ENCODE measurements at places on chromosomes 12 and 14.

DNA sequence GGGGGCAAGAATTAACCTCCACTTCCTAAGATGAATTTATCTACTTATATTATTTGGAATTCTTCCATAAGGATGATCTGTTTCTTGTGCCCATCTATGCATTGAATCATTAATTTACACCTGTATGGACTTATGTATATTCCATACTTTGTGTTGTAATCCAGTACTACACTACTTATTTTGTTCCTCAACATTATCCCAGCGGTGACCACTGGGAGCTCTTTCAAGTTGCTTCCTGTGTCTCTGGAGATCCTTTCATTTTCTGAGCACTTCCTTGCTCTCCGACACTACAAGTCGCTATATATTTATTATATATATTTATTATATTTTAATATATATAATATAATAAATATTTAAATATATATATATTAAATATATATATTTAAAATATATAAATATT lies 54.9 kb upstream of the SCN8A start:
- no peak for DNase-seq

DNA sequence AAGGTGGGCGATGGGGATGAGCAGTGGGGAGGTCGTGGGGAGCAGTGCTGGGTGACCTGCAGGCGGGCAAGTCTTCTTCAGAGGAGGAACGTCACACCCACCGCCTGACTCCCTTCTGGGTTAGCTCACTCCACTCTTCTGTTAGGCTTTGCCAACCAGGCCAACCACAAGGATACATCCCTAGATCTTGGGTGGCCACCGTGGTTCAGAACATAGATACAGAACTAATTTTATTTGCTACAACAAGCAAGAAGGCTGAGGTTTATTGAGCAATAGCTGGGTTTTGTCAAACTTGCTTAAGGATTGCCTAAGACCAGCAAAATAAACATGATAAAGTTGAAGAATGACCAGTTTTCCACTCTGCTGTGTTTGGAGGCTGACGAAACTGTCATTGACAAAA lies 109.4 kb downstream of the DACT1 start:
- no peak for DNase-seq

GRCh38 chr12:28135801-28136439 lies 54.3 kb upstream of the CCDC91 start:
- DNase-seq, result no peak

DNA sequence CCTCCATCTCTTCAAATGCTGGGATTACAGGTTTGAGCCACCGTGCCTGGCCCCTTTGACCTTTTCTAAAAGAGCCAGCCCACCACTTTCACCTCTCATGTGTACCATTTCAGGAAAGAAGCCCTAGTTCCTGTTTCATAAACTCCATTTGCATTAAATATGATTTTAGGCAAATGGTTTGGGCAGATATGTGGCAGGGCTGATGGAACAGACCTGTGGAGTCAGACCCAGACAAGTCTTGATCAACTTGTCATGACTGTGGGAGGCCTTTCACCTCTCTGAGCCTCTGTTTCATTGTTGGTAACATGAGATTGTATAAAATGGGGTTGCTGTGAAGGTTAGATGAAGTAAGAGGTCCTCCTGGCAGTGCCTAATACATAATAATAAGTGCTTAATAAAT lies 5.2 kb upstream of the MAP3K9 start:
- DNase-seq, result no peak

GRCh38 chr14:64248689-64249088 lies 45.5 kb downstream of the ESR2 start:
- DNase-seq, result no peak

GRCh38 chr12:18643681-18644080 lies 94.1 kb downstream of the PLCZ1 start:
- no peak for DNase-seq

DNA sequence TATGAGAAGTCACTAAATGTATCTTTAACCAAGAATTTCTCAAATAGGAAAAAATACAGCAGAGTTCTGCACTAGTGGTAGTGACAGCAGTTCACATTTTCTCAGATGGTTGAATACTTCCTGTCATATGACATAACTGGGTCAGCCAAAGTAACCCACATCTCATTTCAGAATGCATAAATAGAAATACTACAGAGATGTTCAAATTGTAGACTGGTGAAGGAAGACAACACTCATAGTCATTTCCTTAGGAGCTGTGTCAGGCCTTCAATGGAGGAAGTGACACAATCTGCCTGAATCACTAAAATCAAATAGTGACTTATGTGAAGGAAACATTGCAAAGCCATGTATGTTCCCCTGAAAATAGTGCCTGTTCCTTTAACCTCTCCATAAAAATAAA lies 32.4 kb downstream of the FERMT2 start:
- DNase-seq, result no peak

DNA sequence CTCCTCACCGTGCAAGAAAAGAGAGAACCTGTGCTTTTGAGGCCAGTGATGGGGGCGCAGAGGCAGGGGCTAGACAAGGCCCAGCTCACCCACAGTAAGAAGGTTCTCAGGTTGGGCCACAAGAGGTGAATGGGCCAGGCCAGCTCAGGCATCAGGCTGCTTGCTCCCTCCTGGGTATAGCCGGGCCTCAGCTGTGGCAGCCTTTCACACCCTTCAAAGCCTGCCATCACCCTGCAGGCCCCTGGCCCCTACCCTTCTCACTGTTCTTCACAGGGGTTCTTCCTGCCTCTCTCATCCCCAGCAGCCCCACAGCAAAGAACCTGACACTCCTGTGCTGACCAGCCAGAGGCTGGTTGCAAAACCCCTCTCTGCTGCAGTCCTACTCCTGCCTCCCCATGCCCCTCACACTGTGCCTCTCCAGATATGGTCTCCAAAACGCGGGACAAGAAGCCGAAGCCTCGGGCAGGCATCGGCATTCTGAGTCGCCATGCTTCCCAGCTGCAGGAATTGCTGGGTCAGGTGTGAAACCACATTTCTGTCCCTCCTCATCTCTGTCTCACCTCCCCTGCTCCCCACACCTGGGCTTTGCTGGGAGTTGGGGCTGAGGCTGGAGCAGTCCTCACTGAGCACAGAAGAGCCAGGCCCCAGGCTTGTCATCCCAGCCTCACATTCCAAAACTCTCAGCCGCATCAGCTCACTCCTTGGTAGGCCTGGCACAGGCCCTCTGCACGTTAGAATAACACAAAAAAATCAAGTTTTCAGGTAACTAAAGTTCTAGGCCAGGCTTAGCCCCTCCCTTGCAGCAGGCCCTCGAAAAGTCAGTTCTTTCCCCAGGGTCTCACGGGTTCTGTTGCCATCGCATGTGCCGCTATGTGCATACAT lies 6.9 kb upstream of the FAIM2 start:
- no peak for DNase-seq

DNA sequence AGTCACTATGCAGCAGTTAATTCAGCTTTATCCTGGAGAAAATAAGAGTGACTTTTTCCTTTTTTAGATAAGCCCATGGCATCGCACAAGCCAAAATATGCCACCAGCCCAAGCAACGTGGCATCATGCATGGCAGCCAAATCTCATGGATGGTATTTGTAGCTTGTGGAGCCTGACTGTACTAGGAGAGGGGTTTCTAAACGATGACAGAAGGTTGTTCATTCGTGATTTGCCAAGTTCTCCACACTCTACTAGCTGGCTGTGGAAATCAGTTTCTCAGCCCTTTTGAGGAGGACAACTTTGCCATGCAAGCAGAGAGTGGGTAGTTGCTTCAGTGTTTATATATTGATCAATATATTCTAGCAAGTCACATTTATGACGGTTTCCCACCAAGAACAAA lies 41.4 kb upstream of the ATXN2 start:
- no peak for DNase-seq

DNA sequence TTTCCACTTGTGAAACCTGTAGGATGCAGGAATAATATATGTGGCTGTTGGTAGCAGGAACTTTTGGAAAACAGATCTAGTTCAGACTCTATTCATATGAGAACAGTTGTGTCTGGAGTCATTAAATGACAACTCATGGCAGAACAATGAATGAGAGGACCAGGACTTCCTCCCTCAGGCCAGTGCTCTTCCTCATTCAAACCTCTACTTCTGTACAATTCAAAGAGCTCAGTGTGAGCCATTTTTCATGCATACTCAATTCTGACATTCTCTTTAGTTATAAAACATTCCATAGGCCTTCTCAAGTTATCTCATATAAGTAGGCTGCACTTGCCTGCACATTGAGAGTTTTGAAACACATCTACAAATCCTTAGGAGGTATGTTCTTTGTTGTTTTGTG lies 1526.6 kb upstream of the FLRT2 start:
- DNase-seq, result no peak

DNA sequence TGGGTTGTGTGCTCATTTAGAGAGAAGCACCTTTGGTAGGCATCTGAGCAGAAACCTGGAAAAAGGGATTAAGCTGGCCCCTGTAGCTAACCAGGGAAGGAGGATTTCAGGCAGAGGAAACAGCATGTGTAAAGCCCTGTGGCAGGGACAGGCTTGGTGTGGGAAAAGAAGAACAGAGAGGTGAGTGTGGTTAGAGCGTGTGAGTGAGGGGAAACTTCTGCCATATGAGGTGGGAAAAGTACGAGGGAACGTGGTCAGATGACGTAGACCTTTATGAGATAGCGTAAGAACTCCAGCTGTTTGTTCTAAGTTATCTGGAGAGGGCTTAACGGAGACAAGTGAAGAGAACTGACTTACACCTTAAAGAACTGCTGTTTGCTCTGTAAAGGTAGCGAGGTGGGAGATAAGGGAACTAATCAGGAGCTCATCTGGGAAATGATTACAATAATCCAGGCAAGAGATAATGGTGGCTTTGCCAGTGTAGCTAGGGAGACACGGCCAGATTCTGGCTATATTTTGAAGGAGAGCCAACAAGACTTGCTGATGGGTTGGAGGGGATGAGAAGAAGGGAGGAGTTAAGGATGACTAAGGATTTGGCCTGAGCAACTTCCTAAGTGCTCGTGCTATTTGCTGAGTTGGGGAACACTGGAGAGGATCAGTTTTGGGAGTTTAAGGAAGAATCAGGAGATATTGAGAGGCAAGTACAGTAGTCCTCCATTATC lies 234.0 kb downstream of the ETNK1 start:
- DNase-seq, result no peak

DNA sequence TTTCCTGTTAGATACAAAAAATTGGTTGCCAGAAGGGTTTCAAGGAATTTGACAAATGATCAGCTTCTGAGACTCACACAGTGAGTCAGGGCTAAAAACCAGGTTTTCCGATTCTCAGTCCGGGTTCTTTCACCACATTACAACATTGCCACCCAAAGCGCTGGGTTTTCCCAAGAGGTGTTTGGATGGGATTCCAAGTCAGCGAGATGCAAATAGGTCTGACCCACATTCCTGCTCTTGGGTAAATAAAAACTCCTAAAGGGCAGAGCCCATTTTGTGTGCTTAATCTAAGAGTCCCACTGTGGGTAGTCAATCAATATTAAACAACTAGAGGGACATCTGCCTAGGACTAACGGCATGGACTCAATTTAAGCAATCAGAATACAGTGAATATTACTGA lies 5.4 kb upstream of the RIC8B start:
- DNase-seq, result no peak

DNA sequence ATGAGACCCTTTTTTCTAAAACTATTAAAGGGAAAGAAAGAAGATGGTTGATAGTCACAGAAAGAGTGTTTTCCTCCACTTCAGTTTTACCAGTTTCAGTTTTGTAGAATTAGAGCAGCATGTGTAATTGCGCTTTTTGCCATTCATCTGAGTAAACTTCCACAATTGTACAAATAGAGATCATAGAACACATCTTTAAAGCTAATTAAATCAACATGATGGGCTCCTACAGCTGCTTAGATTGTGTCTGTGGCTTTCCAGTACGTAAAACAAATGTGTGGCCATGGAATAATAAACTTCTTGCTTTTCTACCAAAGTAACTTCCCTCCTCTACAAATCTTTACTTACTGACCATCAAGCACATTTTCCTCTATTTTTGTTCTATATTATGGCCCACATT lies 84.2 kb upstream of the LRIG3 start:
- no peak for DNase-seq

DNA sequence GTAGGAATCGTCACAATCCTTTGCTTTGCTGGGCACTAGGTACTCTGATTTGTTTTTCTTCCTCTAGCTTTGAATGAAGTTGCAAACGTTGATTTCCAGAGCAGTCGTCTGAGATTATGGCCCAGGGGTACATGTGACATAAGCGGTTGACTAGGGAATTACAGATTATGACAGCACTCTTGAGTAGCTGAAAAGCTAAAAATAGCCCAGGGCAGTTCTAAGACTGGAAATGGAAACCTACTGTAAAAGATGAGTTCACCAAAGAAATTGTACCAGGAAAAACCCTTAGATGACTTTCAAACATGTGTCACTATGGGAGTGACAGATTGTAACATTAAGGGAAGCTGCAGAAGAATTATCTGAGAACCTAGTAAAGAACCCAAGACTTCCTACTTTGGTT lies 108.5 kb downstream of the ANO6 start:
- no peak for DNase-seq

DNA sequence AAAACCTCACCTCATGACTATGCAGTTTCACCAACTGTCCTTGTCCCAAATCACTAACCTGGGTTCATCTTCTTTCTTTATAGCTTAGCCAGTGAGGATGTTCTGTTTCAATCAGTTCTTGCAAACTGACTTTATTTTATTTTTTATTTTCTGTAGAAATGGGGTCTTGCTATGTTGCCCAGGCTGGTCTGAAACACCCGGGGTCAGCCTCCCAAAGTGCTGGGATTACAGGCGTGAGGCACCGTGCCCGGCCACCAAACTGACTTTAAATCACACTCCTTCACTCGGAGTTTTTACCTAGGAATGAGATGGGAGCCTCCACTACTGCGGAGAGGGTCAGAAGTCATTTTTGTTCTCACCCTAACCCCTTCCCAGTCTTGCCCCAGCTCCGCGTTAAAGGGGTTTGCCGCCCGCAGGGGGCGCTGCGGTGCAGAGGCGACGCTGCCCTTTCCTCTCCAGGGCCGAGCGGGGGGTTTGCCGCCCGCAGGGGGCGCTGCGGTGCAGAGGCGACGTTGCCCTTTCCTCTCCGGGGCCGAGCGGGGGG lies 7.0 kb upstream of the B4GALNT3 start:
- no peak for DNase-seq

DNA sequence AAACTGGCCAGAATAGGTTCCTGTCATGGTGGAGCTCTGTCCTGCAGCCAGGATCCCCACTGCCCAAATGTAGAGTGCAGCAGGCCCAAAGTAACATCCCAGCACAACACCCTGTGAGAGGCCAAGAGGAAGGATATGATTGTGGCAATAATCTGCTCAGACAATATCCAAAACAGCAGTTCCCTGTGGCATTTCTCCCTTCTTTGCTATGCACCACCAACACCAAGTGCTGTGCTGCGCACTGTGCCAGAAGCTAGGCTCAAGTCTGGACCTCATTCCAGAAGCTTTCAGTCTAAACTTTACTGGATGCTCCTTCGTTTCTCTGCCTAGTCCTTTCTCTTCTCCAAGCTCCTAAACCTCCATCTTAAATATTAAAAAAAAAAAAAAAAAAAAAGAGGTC lies 33.4 kb downstream of the SLC11A2 start:
- no peak for DNase-seq

- DNase-seq, result no peak
These were observed 77.2 kb downstream of the C2CD5 start for GRCh38 chr12:22467190-22467589.

DNA sequence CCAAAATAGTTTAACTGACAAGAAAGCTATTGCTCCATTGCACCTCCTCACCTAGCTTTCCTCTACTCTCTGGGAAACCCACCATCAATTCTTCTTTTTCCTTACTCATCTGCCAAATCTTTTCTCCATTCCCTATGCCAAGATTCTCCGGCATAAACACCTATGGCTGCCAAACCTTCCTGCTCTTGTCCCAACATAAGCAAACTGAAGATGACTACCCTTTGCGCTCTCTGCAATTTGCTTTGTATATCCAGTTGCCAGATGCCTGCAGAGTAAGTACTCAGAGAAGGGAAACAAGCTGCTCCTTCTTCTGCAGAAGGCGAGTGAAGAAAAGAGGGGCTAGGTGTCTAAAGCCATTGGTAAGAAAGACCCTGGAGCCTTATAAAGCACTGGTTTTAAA lies 11.5 kb downstream of the PTGER2 start:
- DNase-seq, result no peak
